ENCODE measurements at places on chromosomes 2 and 18.

GRCh38 chr2:113127646-113128570, 510 bp downstream of the IL1RN start:
- DNase-seq = no peak

GRCh38 chr18:76491776-76492668, 3.0 kb downstream of the ZNF516 start:
- no peak for DNase-seq

DNA sequence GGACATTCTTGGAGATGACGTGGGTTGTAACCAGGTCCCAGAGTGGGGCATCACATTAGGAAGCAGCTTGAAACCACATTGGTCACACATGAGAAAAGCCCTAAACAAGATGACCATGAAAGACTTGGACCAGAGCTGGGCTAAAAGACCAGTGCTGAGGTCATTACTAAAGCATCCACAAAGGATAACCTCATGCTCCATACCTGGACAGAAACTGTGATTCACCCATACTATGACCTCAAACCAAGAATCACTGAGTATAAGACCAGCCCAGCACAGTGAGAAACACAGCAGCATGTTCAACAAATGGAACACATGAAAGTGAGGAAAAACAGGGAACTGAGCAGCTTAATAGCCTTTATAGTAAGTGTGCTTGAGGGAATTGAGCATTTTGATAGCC, 635.5 kb upstream of the NETO1 start:
- no peak for DNase-seq

DNA sequence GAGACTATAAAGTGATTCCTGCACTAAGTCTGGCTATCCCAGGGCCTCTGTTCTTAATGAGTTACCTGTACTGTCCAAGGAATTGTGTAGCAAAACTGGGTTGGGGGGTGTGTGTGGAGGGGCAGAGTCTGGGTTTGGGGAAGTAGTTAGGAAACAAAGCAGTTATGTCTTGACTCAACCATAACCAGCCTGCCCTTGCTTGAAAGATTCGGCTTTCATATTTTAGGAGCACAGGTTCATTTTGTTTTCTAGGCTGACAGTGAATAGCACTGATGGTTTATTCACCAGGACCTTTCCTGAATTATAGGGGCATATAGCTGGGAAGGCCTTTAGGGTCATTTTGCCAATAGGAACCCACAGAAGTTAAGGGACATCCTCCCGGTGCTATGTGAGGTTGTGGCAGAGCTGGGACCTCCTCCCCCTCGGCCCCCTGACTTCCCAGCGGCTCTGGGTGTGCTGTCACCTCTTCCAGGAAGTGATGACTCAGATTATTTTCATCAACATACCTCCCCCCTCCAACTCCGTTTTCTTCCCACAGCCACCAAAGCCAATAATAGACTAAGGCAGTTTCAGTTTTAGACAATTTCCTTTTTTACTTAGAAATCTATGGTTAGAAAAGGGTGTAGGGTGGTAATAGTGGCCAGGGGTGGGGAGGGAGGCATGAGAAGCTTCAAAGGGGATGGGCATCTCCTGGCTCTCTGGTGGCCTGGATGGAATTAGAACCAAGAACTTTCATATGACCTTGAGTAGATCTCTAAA, 44.8 kb downstream of the SETBP1 start:
- peak; percentile 61 for DNase-seq

GRCh38 chr2:64751286-64752260, 97.9 kb upstream of the SERTAD2 start:
- no peak for DNase-seq

DNA sequence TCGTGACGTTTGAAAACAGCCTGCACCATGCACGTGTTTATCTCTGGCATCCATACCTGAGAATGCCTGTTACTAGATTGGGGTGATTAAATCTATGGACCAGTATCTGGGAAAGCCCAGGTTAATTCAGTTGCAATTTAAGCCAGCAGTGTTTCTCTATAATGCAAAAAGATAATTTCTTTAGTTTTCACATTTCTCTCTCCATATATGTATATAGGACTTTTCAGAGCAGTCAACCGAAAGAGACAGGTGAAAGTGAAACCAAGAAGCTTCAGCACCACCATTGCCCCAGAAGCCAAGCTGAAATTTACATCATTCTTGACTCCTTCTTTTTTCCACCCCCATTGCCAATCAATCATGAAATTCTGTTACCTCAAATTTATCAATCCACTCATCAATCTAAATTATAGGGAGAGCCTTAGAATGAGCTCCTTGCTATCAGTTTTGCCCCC, 2.7 kb upstream of the LRP2 start:
- no peak for DNase-seq

DNA sequence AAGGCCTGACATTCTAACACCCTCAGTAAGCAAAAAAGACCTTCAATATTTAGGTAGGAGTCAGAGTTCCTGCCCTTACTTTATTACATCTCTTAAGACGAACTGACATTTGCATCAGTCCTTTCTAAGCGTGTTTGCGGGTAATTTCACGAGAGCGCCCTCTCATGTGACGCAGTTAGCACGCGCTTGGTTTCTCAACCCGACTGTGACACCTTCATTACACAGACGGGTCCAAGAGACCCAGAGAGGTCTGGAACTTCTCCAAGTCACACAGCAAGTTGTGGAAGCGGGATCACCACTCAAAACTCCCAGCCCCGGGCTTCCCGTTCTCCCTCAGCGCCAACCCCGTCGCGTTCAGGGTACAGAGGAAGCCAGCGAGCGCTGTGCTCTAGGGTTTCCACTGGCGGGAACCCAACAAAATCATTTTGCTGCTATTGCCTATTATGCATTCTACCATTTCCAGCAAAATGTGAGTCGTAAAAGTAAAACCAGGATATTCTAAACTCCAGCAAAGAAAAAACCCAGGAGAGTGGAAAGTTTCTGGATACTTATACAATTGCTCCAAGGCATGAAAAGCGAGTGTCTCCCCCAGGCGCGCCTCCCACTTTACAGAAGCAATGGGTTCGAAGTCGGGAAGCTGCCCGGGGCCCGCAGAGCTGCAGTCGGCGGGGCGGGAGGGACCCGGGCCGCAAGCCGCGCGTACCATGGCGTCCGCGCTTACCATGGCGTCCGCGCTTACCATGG, 601 bp downstream of the ENOSF1 start:
- peak; percentile 54 for DNase-seq

DNA sequence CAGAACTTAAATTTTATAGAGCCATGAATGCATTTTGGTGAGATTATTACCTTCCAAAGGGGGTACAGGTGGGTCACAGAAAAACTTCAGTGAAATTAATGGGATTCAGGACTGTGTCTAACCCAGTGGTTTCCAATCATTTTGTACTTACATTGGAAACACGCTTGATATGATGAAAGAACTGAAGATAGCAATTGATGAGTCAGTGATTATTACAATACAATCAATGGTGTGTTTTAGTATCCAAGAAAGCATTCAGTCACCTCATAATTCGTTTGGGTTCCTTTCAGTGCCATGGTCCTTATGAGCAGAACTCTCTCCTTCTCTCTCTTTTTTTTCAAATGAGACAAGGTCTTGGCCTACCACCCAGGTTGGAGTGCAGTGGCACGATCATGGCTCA, 66.5 kb upstream of the IGFBP5 start:
- DNase-seq = no peak

- no peak for DNase-seq
These were observed 16.2 kb downstream of the AQP12A start for GRCh38 chr2:240707821-240708220.

DNA sequence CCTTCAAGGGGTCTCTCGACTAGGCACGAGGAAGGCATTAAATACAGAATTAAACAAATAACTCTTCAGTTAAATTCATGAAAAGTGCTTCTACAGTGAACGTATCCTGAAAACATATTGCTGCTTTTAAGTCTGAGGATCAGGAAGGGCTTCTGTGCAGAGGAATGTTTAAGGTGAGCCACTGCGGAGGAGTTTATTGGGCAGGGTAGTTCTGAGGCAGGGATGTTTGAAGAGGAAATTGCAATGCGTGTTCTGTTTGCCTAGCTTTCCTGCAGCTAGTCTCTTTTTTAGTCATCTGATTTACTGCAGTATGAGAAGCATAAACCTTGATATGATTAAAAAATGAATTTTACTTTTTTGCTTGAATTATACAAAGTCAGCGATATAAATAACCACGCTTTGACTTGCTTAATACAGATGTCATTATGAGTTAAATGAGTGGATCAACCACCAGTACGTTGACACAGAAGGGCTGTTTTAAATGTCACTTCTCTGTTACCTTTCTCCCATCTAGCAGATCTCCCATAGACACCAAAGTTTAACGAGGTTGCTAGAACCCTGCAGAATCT, 98.7 kb downstream of the CTNNA2 start:
- no peak for DNase-seq

DNA sequence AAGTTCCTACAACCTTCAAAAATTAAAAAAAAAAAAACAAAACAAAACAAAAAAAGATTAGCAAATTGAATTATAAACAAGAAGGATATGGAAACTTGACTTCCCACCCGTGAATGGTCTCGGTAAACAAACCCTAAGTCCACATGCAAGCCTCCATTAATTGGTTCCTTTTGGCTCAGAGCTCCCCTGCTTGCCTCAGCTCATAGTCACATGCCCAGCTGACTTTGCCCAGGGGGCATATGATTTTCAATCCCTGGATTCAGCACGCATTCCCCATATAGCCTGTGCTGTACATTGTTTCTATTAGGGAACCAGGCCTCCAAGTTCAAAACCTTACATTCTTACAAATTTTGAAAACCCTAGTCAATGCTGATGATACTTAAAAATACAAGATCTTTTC, 95.0 kb downstream of the PID1 start:
- DNase-seq = no peak

- no peak for DNase-seq
These were observed 83.3 kb upstream of the ID2 start for GRCh38 chr2:8598295-8599165.

DNA sequence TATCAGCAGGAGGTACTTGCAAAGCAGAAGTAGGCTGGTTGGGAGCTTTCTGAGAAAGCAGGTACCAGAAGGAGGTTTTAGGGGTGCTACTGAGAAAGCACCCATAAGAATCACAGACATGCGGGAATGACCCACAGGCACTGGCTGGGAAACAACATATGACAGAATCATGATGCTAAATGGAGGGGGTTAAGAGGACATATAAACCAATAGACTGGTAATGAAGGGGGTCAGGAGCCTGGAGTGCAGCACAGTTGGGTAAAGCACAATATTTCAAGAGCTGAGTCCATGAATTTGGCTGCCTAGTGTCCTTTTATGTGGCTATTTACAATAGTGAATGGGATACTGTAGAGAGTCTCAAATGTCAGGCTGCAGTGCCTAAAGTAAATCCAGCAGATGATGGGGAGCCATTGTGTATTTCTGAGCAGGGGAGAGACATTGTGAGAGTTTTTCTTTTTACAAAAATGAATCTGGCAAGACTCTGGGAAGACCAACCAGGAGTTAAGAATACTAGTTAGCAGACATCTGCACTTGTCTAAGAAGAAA, 27.6 kb upstream of the GMCL1 start:
- no peak for DNase-seq

DNA sequence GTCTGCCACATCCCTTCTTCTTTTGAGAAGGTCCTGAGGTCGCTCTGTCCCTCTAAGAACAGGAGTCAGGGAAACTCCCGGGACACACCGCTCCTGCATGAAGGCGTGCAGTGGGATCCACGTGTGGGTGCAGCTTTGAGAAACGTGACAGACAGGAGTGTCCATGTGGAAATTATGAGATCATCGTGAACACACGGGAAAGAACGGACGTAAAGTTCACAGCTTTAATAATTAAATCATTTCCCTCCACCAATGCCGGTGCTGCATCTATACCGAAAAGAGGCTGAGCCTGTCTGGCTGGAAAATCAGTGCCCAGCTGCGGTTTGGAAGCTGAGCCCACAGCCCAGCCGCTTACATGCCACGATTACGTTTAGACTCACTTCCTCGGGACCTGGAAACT, 372.4 kb upstream of the SALL3 start:
- no peak for DNase-seq

- no peak for DNase-seq
These were observed 149.5 kb downstream of the SPP2 start for GRCh38 chr2:234199996-234200395.

GRCh38 chr2:12261986-12262680, 454.6 kb upstream of the TRIB2 start:
- DNase-seq = no peak

DNA sequence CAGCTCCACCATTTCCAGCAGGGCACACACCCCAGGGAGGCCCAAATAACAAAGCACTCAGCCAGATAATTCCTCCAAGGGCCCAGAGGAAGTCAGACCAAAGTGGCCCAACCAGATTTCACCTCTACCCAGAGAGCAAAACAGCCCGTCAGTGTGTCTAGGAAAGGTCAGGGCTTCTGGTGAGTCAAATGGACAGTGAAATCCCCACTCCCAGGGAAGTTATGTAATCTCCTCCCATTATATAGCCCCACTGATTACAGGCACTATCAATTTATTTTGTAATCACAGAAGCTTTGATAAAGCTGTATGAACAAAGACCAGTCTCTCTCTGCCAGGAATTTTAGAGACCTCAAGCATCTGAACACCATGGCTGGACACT, 4.0 kb downstream of the B4GALT6 start:
- DNase-seq = no peak

GRCh38 chr2:241008711-241009121, 10.3 kb downstream of the SNED1 start:
- no peak for DNase-seq

DNA sequence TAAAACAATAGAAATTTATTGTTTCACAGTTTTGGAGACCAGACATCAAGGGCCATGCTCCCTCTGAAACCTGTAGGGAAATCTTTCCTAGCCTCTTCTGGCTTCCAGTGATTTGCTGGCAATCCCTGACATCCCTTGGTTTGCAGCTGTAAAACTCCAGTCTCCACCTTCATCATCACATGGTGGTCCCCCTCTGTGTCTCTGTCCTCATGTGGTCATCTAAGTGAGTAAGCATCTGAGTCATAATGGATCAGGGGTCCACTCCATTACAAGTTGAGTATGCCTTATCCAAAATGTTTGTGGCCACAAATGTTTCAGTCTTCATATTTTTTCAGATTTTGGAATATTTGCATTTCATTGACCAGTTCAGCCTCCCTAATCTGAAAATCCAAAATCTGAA, 5.6 kb upstream of the SGPP2 start:
- no peak for DNase-seq

GRCh38 chr18:49596687-49597086, 34.8 kb downstream of the LIPG start:
- no peak for DNase-seq

- DNase-seq = no peak
These were observed 335.0 kb upstream of the KYNU start for GRCh38 chr2:142542431-142542910.

DNA sequence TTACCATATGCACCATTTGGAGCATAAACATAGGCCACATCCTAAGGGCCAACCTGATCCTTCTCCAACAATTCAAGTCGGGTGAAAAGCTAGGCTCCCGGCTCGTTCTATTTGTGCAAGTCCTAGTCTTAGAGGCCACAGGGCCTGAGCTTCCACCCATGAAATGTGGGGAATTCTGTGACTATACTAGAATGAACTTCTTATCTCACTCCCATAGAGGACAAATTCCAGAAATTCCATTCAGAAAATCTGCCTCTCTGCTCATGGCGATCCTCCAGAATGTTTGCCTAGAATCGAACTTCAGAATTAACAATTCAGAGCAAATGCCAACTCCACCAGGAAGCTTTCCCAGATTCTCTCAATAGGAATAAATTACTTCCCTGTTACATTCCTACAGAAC, 187.9 kb downstream of the BCL11A start:
- DNase-seq = no peak

GRCh38 chr2:162058973-162059668, 14.9 kb downstream of the DPP4 start:
- DNase-seq = no peak

All from activated gamma-delta T cell treated with anti-CD3 and anti-CD28 coated beads, Interleukin-2, amount 50 U/mL, for 16 hours (primary cell).